ENCODE measurements at places on chromosomes 13 and 19.

DNA sequence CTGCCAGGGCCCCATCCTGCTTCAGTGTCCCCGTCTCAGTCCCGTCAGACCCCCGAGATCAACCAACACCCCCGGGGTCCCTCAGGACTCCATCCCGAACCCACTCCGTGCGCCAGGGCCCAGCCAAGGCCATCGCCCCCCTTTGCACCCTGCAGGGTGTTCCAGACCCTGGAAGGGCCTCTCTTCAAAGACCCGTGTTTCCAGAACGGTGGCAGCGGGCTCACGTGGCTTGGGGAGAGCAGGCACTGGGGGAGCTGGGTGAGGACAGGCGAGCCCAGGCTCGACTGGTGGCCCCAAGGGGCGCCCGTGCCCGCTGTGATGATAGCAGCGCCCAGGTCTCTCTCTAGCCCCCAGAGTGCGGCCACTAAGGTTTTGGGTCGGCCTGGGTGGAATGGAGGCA is 1.4 kb downstream of the KASH5 start:
- no peak for DNase-seq

- DNase-seq = peak; percentile 43
These were observed 641 bp downstream of the SGTA start for GRCh38 chr19:2782329-2782935.

GRCh38 chr13:113002206-113002912 is 33.3 kb downstream of the MCF2L start:
- DNase-seq = no peak

- DNase-seq = no peak
These were observed at the start of gene ATCAY for GRCh38 chr19:3880471-3881271. Gene ATCAY, plus strand, starts transcription at chr19:3880685. Its CDS starts 5,083 bp downstream, at chr19:3885768.

DNA sequence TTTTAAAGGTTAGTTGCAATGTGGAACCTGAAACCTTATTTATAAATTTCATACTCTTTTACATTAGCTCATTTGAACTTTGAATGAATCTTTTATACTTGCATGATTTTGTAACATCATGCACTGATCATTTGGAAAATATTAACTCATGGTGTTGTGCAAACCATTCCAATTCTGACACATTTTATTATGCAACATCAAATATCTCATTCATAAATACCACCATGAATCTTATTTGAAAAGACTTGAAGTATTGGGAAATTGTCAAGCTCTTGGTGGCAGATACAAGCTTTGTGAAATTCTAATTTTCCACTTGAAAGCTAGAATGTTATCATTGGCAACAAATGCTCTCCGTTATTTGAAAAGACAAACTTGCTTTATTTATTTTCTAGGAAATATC is 379.9 kb upstream of the PCDH20 start:
- DNase-seq = no peak

- DNase-seq = no peak
These were observed 6.7 kb upstream of the FCGBP start for GRCh38 chr19:39941151-39941550.

GRCh38 chr13:86681223-86681622 is 882.0 kb upstream of the SLITRK6 start:
- DNase-seq = no peak
